ENCODE measurements at places on chromosomes 5 and 9.

DNA sequence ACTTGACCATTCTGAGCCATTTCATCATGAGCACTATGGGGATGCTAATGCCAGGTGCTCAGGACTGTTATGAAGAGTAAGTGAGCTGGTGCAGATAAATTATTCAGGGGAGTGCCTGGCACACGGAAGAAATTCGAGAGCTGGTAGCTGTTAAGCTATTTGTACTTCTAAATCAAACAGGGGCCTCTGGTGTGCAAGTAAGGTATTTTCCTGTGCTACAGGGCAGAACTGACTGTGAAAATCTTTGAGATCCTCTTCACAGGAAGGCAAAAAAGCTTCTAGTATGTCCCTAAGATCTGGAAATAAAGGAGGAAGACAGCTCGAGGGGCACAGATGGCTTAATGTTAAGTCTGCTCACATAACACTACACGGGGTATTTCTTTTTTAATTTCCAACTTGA lies 106.3 kb upstream of the SPOCK1 start:
- DNase-seq = peak; percentile 27

GRCh38 chr9:124220946-124221451 lies 36.8 kb upstream of the NEK6 start:
- DNase-seq = peak; percentile 50

DNA sequence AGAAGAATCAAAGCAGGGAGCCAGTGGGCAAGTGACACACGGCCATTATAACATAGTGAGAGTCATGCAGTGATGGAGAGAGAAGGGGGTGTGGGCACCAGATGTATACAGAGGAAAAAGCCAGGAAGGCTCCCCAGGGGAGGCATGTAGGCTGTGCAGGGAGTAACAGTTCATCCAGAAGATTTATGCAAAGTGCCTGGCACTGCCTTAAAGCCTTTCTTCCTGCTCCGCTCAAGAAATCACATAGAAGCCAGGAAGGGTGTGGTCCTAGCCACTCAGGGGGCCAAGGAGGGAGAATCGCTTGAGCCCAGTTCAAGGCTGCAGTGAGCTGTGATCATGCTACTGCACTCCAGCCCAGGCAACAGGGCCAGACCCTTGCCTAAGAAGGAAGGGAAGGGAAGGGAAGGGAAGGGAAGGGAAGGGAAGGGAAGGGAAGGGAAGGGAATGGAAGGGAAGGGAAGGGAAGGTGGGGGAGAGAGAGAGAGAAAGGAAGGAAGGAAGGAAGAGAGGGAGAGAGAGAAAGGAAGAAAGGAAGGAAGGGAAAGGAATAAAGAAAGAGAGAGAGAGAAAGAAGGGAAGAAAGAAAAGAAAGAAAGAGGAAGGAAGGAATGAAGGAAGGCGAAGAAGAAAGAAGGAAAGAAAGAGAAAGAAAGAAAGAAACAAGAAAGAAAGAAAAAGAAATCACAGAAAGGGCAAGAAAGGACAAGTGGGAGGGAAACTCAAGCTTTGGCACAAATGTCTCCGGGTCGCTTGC lies 89.8 kb downstream of the LHX2 start:
- no peak for DNase-seq

- DNase-seq = peak; percentile 4
These were observed 435.7 kb downstream of the SH3GL2 start for GRCh38 chr9:18014556-18014955.

GRCh38 chr9:22228542-22228941 lies 218.1 kb upstream of the DMRTA1 start:
- no peak for DNase-seq

DNA sequence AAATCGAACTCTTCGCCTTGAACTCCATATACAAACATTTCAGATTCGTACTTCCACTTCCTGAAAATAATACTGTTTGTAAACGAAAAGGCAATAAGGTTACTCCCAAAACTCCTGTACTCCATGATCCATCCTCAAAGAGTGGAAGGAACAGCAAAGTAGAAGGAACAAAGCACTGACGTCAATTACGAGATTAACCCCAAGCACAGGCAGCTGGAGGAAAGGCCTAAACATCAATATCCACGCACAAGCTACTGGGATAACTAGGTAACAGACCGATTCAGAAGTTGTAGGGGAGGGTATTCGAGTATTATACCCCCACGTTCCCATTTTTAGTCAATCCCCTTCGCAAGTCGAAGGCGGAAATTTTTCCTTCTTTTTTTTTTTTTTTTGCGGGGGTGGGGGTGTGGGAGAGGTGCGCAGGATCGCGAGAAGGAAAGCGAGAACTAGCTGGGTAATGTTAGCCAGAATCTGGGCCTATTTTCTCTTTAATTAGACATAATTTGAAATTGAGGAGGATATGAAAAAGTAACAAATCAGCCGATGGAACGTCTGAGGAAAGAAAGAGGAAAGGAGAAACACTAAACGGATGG lies 909 bp downstream of the AFF4 start:
- peak; percentile 66 for DNase-seq

DNA sequence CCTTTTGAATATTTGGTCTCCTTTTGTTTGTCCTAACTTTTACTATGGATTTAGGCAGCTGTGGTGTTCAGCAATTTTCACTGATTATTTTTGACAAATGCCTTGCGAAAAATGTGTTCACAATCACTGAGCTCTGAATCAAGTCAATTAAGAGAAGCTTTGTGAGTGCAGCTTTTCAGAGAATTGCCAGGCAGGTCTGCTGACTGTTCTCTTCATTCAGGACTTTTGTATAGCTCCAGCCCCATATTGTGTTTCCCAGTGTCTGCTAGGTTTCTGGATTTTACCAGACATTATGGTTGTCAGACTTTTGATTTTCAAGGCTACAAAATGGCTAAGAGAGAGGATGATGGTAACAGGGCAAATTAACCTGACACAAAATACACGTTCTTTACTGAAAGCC lies 1055.9 kb downstream of the CDH18 start:
- no peak for DNase-seq
